Upper lobe of left lung (tissue), 6 donors: ENCODE measurements at places on chromosomes 12 and 14. TPM values are rescaled to one million over a fixed set of nuclear protein-coding genes. Genes with fewer than 3 reads are reported as not detected.

The TTC9 gene
- total RNA-seq = 8.6 TPM

The LRRC43 gene
- total RNA-seq = 0.72 TPM

The CLEC4C gene
- not detected for total RNA-seq

The TBX3 gene
- total RNA-seq = 48.8 TPM

The STYK1 gene
- total RNA-seq = 1.1 TPM

The NFATC4 gene
- total RNA-seq = 98.5 TPM

The TCL1B gene
- not detected for total RNA-seq

The NAV3 gene
- 7.6 TPM for total RNA-seq

The IFI27 gene
- total RNA-seq = 407 TPM

The FITM1 gene
- 0.76 TPM for total RNA-seq

GRCh38 chr12:92977326-92977725 lies 48.2 kb upstream of the EEA1 start:
- DNase-seq = no peak

GRCh38 chr12:19681007-19681406 lies 241.7 kb downstream of the AEBP2 start:
- DNase-seq = no peak

- DNase-seq = no peak
Observed at GRCh38 chr14:37139710-37140109, 32.7 kb downstream of the SLC25A21 start.

DNA sequence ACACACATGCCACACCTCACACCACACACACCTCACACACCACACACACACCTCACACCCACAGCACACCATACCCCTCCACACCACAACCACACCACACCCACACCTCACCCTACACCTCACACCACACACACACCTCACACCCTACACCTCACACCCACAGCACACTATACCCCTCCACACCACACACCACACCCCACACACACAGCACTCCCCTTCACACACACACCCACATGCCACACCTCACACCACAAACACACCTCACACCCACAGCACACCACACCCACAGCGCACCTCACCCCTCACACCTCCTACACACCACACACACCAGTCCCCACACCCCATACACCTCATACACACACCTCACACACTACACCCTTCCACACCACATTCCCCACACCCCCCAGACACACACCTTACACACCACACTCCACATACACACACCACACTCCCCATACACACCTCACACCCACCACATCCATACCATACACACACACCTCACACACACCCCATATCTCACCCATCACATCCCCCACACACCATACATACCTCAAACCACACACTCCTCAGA lies 80.0 kb downstream of the ACTN1 start:
- no peak for DNase-seq

DNA sequence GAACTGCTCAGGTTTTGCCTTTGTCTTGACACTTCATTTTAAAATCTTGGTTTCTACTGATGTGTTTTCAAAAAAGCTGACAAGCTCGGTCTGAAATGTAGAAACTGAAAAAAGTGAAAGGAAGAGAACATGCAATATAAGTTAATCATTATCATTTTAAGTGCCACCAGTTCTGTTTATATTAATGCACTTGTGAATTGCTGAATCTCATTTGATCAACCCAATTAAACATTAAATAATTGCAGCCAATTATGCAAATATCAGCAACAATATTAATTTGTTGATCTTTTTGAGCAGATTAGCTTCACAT lies 133.8 kb downstream of the BCAT1 start:
- DNase-seq = no peak

DNA sequence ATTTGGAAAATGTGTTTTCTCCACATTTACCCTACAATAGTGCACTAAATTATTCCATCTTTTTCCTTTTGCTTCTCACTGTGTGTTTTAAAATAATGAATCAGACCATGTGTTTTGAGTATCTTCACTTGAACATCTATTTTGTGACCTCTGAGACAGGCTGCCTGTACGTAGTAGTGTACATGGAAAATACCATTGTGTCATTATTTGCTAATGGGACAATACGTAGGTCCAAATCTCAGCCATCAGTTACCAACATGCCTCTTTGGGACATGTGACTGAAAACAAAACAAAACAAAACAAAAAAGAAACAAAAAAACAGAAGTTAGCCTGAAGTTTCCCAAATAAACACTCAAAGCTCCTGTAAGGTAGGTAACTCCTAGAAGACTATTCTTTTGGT lies 7.1 kb upstream of the MYF6 start:
- DNase-seq = no peak

- DNase-seq = no peak
Observed at GRCh38 chr14:86723254-86723624, 1193.3 kb downstream of the FLRT2 start.

DNA sequence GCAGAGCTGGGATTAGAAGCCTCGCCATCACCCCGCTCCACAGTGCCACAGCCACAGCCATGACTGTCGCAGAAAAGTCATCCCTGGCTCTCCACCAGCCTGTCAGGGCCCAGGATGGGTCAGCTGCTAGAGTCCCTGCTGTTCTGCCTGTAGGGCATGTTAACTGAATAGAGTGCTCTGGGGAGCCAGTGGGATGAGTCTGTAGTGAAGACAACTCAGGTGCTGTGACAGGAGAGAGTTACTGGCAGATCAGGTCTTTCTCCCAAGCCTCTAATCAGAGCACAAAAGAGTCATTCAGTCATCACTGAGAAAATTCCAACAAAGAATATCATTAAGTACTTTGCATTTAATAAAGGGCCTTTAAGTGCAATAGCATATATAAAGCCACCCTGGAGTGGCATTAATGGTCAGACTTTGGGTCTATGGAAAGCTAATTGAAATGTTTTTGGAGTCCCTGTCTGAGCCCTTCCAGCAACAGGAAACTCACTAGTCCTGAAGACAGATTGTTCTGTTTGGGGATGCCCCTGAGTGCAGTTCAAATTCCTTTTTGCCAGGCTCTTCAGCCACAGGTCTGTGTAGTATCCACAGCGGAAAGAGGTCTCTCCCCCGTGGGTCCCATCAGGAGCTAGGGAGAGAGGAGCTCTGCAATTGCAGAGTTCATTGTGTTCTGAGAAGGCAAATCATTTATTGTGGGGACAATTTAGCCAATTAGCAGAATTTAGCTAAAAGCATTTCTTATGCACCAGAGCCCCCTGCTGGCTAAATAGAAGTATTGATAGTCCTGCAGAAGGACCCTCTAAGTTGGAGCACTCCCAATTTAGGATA lies 45.2 kb upstream of the C14orf132 start:
- DNase-seq = no peak

DNA sequence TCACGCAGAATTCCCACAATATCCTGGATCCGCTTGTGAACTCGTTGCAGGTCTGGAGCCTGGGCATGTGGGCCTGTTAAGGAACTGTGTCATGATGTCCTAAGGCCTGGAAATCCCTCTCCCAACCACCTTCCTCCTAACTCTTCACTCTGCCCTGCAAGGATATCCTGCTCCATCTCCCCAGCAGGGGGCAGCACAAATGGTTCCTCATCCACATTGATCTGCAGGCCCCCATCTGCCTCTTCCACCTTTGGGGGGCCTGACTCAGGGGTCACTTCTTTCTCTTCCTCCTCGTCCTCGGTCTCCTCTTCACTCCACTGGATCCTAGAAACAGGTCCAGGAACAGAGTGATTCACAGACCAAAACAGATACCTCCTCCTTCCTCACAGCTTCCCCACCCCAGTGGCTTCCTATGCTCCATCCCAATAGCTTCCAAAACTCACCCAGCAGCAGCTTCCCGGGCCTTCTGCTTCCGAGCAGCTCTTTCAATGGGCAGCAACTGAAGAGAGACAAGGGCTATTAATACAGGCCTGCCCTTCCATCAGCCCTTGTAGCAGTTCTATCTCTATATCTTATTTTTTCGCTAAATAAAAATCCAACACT lies 4.5 kb downstream of the NOP2 start:
- DNase-seq = no peak

DNA sequence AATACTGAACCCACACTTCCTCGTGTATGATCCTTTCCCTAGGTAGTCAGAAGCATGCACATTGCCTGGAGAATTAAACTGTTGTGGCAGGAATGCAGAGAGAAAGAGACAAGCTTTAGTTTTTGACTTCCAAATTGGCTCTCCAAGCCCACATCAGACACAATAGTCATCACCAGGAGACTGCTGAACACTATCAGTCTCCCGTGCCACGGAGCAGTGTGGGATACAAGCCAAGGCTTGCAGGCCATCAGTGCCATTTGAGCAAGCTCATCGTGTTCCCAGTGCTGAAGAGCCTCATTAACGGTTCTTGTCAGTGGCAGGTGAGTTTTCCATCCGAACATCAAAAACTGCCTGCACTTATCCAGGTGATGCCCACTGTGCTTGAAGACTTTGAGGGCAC lies 410.8 kb downstream of the NAV3 start:
- DNase-seq = no peak

DNA sequence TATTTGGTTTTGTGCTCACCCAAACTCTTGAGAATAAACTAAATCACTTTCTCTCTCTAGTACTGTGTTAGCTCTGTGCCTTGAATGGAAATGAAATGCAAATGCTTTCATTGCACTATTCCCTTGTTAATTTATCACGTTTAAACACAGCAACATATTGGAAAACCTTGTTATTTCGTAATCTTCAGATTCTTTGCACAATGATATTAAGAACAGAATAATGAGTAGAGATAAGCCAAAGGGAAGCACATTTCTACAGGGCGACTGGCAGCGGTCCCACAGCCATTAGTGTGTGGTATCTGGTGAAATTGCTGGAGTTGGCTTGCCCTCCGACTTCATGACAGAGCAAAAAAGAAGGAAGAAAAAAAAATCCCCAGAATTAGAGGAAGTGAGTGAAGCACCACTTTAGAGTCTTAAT lies 166.1 kb upstream of the E2F7 start:
- DNase-seq = peak; percentile 62

DNA sequence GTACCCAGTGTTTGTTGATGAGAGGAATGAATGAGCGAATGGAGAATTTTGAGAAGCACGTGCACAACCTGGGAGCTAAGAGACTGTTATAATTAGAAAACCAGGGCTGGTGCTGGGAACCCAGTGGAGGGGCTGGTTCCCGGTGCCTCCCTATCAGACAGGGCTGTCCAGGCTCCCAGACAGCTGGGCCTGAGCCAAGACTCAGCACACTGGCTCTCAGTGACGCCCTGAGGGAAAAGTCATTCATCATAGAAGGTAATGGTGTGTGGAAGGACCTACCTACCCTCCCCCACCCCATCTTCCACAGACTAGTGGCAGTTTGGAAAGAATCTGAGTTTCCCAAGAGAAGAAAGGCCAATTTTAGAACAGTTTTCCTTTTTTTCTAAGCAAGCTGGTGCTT lies 34.7 kb downstream of the KCNA5 start:
- no peak for DNase-seq

GRCh38 chr14:36281309-36281708 lies 39.1 kb downstream of the MBIP start:
- DNase-seq = no peak

- no peak for DNase-seq
Observed at GRCh38 chr12:31485571-31485970, 105.4 kb downstream of the DENND5B start.

DNA sequence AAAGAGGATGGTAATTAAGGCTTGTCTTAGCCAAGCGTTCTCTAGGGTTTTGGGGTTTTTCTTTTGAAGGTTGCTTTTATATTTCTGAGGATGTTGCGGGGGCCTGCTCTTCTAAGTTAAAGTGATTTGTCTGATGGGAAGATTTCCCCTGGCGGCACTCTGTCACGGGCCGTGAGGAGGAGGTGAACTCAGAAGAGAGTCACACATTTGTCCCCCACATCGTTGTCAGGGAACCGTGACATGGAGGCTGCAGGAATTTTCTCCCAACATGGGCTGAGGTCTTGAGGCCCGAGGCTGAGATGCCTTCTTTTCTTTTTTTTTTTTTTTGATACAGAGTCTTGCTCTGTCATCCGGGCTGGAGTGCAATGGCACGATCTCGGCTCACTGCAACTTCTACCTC lies 71.5 kb downstream of the ADGRD1 start:
- no peak for DNase-seq
